Activated B cell treated with CpG ODN at 0.5 μM for 24 hours (primary cell): ENCODE measurements at places on chromosomes 5 and 9. TPM values are rescaled to one million over a fixed set of nuclear protein-coding genes. Genes with fewer than 3 reads are reported as not detected.

DNA sequence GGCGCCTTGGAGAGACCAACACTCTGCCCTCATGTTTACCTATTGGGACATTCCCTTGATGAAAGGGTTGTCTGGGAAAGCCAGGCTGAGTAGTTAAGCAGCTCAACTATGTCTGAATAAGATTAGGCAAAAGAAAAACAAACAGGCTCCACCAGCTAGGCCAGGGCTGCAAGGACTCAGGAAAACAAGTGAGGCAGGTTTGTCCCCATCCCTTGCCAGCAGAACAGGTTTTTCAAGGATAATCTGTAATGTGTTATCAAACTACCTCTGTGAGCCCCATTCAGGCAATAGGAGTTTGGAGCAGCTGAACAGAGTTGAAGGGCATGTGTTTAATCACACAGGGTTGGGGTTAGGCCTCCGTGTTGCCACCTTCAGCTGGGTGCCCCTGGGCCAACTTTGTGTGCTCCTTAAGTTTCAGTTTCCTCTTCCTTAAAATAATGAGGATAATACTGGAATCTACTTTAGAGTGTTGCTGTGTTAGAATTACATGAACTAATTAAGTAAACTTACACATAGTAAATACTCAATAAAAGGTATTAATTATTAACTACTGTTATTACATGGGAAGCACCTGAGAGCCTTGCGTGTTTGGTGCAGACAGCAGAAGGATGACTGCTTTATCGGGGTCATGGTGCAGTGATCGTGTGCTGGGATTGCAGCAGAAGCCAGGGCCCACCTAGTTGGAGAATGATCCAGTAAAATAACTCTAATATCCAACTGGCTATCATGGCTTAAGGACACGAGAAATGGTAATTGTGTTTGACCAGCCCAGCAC lies 72.1 kb upstream of the ATP10B start:
- H3K27me3 ChIP-seq = no peaks in the 10 kb centered on the region
- H3K36me3 ChIP-seq = no peaks in the 10 kb centered on the region
- no peak overlapping the region for H3K27ac ChIP-seq
- H3K4me1 ChIP-seq = no peaks in the 10 kb centered on the region
- no peak for DNase-seq
- no peak overlapping the region for H3K4me3 ChIP-seq

Gene CLINT1
- total RNA-seq = 92.4 and 105 TPM in 2 replicates

Gene KDM3B
- 85.5 and 94.0 TPM in 2 replicates for total RNA-seq

Gene SOHLH1
- total RNA-seq = not detected in 2 replicates

Gene DNM1
- total RNA-seq = 0.81 and 0.86 TPM in 2 replicates

Gene HAVCR2
- 0.64 and 0.84 TPM in 2 replicates for total RNA-seq

DNA sequence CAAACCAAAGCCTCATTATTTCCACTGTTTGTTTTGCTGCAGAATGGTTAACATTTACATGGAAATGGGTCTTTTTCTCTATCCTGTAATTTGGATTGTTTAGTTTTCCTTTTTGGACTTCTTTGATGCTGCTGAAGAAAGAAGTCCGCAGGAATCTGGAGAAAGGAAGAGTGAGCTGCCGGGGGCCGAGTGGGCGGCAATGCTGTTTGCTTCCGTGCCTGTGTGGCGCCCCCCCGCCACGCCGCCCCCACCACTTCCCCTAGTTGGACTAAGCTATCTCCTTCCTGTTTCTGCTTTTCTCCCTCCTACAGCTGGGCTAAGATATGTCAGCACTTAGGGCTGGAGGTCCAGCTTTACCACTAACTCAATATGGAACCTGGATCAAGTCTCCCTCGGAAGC lies 39.7 kb downstream of the ACTL7B start:
- H3K27me3 ChIP-seq = peaks cover 2% of the 10 kb centered on the region
- H3K4me3 ChIP-seq = peak overlapping the region; percentile 66
- DNase-seq = no peak
- H3K27ac ChIP-seq = peak overlapping the region; percentile 25
- no peaks in the 10 kb centered on the region for H3K36me3 ChIP-seq

DNA sequence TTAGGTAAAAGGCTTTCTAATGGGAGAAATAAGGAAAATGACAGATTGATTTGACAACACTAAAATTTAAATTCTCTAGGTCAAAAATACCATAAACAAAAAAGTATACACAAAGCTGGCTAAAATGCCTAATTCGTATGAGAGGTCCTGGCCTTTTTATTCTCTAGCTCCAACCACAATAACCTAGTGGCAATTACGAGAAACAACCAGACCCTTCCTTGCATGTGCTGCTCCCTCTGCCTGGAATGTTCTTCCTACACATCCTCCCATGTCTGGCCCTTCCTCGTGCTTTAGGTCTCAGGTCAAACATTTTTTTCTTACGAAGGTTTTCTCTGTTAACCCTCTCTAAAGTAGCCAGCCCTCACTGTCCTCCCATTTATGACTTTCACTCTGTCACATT lies 176.4 kb upstream of the PLPPR1 start:
- no peak for DNase-seq
- no peaks in the 10 kb centered on the region for H3K4me1 ChIP-seq
- H3K27me3 ChIP-seq = no peaks in the 10 kb centered on the region

Gene PTGES
- not detected in 2 replicates for total RNA-seq

DNA sequence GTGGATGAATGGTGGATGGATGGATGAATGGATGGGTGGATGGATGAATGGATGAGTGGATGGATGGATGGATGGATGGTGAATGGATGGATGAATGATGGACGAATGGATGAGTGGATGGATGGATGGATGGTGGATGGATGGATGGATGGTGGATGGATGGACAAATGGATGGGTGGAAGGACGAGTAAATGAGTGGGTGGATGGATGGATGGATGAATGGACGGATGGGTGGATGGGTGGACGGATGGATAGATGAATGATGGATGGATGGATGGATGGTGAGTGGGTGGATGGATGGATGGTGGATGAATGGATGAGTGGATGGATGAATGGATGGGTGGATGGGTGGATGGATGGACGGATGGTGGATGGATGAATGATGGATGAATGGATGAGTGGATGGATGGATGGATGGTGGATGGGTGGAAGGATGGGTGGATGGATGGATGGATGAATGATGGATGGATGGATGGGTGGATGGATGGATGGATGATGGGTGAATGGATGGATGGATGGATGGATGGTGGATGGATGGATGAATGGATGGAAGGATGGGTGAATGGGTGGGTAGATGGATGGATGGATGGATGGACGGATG lies 58.6 kb downstream of the VAV2 start:
- no peak overlapping the region for H3K4me3 ChIP-seq
- H3K27ac ChIP-seq = no peak overlapping the region
- peaks cover 41% of the 10 kb centered on the region for H3K36me3 ChIP-seq
- H3K27me3 ChIP-seq = no peaks in the 10 kb centered on the region
- DNase-seq = no peak

Gene PCDHGC3
- 2.6 and 3.3 TPM in 2 replicates for total RNA-seq

Gene SLC34A1
- not detected in 2 replicates for total RNA-seq

- no peak overlapping the region for H3K27ac ChIP-seq
- DNase-seq = no peak
- H3K36me3 ChIP-seq = no peaks in the 10 kb centered on the region
- H3K4me1 ChIP-seq = no peaks in the 10 kb centered on the region
- H3K4me3 ChIP-seq = no peak overlapping the region
These were observed 27.9 kb downstream of the TMEM215 start for GRCh38 chr9:32811246-32811645.

Gene ARID3C
- total RNA-seq = not detected in 2 replicates

GRCh38 chr5:172035049-172035448 lies 28.6 kb upstream of the FBXW11 start:
- H3K36me3 ChIP-seq = peaks cover 14% of the 10 kb centered on the region
- no peak overlapping the region for H3K4me3 ChIP-seq
- no peaks in the 10 kb centered on the region for H3K27me3 ChIP-seq
- DNase-seq = no peak
- H3K4me1 ChIP-seq = peaks cover 16% of the 10 kb centered on the region
- peak overlapping the region; percentile 18 for H3K27ac ChIP-seq

DNA sequence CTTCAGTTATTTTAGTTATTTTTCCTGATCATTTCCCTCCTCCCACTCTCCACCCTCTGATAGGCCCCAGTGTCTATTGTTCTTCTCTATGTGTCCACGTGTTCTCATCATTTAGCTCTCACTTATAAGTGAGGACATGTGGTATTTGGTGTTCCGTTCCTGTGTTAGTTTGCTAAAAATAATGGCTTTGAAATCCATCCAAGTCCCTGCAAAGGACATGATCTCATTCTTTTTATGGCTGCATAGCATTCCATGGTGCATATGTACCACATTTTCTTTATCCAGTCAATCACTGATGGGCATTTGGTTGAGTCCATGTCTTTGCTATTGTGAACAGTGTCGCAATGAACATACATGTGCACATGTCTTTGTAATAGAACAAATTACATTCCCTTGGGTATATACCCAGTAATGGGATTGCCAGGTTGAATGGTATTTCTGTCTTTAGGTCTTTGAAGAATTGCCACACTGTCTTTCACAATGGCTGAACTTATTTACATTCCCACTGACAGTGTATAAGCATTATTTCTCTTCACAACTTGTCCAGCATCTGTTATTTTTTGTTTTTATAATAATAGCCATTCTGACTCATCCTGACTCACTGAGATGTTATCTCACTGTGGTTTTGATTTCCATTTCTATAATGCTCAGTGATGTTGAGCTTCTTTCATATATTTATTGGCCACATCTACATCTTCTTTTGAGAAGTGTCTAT lies 17.2 kb upstream of the DIRAS2 start:
- peaks cover 25% of the 10 kb centered on the region for H3K27me3 ChIP-seq
- H3K4me1 ChIP-seq = no peaks in the 10 kb centered on the region
- DNase-seq = no peak
- H3K4me3 ChIP-seq = no peak overlapping the region
- no peaks in the 10 kb centered on the region for H3K36me3 ChIP-seq
- no peak overlapping the region for H3K27ac ChIP-seq

DNA sequence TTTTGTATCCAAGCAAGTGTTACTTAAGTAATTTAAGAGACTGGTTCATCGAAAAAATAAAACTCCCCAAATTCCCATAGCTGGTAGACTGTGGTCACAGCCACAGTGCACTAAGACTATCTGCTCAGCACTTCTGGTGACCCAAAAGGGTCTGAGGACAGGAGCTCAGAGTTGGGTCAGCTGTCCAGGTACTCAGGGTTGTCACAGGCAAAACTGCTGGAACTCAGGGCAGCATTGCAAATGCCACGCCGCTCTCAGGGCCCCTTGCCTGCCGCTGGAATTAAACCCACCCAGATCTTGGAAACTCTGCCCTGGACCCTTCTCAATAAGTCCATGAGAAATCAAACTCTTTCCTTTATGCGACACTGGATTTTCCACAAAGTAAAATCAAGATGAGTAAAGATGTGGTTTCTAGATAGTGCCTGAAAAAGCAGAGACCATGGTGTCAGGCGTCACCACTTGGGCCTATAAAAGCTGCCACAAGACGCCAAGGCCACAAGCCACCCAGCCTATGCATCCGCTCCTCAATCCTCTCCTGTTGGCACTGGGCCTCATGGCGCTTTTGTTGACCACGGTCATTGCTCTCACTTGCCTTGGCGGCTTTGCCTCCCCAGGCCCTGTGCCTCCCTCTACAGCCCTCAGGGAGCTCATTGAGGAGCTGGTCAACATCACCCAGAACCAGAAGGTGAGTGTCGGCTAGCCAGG lies at the start of gene IL13:
TSS of gene IL13 (plus strand) at position 498 of the 705 bp plus-strand sequence. CDS start at position 512, 14 bp downstream.
- peaks cover 21% of the 10 kb centered on the region for H3K27me3 ChIP-seq
- DNase-seq = no peak
- no peaks in the 10 kb centered on the region for H3K36me3 ChIP-seq

Gene ALDH1B1
- total RNA-seq = 9.0 and 9.8 TPM in 2 replicates

Gene HRCT1
- total RNA-seq = not detected in 2 replicates

- no peak for DNase-seq
- H3K27me3 ChIP-seq = peaks cover 51% of the 10 kb centered on the region
- peaks cover 16% of the 10 kb centered on the region for H3K4me1 ChIP-seq
- no peak overlapping the region for H3K27ac ChIP-seq
- H3K4me3 ChIP-seq = peak overlapping the region; percentile 57
These were observed 1.2 kb downstream of the LOX start for GRCh38 chr5:122076669-122077365.

- no peaks in the 10 kb centered on the region for H3K4me1 ChIP-seq
- no peaks in the 10 kb centered on the region for H3K27me3 ChIP-seq
- H3K4me3 ChIP-seq = no peak overlapping the region
- DNase-seq = no peak
These were observed 168.4 kb upstream of the GDNF start for GRCh38 chr5:38008198-38008597.

Gene ZNF782
- 7.7 and 8.0 TPM in 2 replicates for total RNA-seq

DNA sequence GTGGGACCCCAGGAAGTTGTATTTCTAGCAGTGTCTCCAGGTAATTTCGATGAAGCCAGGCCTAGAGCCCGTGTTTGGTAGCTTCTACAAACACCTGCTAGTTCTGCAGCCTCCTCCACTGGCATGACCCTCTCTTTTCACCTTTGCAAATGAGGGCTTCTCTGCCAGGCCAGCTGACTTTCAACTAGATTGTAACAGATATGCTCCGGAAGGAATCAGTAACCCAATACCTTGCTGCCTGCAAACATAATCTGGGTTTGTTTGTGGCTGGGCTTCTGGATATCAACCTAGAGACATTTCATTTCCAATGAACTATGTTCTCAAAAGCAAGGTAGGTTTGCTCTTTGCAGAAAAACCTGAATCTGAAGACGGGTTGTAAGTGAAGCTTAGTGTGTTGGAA lies 354.8 kb downstream of the DMRT2 start:
- H3K27ac ChIP-seq = no peak overlapping the region
- H3K4me3 ChIP-seq = no peak overlapping the region
- H3K27me3 ChIP-seq = no peaks in the 10 kb centered on the region
- H3K36me3 ChIP-seq = no peaks in the 10 kb centered on the region
- H3K4me1 ChIP-seq = no peaks in the 10 kb centered on the region
- DNase-seq = no peak

DNA sequence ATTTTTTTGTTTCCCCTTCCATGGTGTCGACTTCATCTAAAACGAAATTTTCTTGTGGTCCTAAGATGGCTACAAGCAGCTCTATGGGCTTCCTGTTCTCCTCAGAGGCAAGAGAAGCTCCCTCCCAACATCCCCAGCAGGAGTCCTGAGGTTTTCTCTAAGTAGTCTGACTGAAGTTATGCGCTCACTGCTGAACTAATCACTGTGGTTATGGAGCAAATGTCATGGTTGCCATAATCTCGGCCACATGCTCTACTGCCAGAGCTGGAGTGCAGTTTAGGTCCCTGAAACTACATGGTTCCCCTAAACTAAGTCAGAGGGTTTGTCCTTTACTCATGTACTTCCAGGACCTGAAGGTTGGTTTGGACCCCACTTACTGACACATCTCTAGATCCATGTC lies 68.0 kb upstream of the MAMDC2 start:
- H3K27me3 ChIP-seq = peaks cover 14% of the 10 kb centered on the region
- H3K27ac ChIP-seq = no peak overlapping the region
- no peaks in the 10 kb centered on the region for H3K36me3 ChIP-seq
- H3K4me1 ChIP-seq = no peaks in the 10 kb centered on the region
- no peak for DNase-seq
- H3K4me3 ChIP-seq = no peak overlapping the region

GRCh38 chr9:136742591-136743391 lies at the start of gene LCN10:
LCN10 (minus strand) TSS chr9:136742940; CDS start chr9:136742903, 37 bp downstream.
- peaks cover 19% of the 10 kb centered on the region for H3K36me3 ChIP-seq
- H3K27ac ChIP-seq = peak within 1 kb of the TSS; percentile 74
- H3K4me1 ChIP-seq = peaks cover 51% of the 10 kb centered on the region
- peak within 1 kb of the TSS; percentile 86 for H3K4me3 ChIP-seq
- DNase-seq = no peak
- H3K27me3 ChIP-seq = no peaks in the 10 kb centered on the region
